ENCODE measurements at places on chromosomes 2 and 18.

- no peak for DNase-seq
Measured at GRCh38 chr18:23137788-23138216, 2.5 kb downstream of the CABLES1 start.

- DNase-seq = no peak
Measured at GRCh38 chr18:49631146-49631866, 69.4 kb downstream of the LIPG start.

- no peak for DNase-seq
Measured at GRCh38 chr2:42906111-42906556, 113.8 kb upstream of the HAAO start.

- DNase-seq = no peak
Measured at GRCh38 chr2:117492209-117492851, 322.2 kb upstream of the DDX18 start.

DNA sequence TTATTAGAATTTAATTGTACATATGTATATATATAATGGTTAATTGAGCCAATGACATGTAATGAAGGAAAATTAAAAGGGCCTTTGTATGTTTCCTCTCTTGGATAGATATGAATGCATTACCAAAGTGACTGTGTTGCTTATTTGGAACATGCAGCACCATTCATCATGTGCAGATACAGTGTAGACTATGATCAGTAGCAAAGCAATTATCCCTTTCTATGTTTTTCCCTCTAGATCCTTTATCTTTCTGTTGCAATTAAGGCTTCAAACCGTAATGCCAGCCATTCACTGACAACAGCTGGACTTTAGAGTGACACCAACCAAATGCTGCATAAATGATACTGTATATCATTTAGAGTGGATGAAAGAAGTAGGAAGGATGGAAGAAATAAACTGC is 565.2 kb downstream of the NRXN1 start:
- DNase-seq = no peak

GRCh38 chr2:237141571-237142051 is 55.9 kb downstream of the COPS8 start:
- DNase-seq = no peak

GRCh38 chr2:237725661-237726060 is 72.9 kb upstream of the RBM44 start:
- DNase-seq = no peak

DNA sequence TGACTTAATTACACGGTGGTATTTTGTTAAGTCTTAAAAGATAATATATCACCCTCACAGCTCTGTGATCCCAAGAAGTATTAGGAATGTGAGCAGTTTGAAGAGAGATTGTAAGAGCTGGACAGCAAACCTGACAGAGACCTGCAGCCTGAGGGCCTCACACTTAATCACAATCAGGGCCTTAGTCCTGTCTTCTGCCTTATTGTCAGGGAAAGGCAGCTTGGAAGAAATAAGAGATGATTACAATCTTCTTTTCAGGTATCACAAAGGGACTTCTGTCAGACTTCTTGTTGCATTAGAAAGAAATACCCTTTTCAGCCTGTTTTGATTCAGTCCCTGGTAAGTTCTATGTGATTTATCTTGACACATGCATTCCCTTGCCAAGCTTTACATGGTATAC is 1433.8 kb upstream of the SLC39A10 start:
- no peak for DNase-seq

GRCh38 chr2:80476535-80477117 is 172.1 kb upstream of the LRRTM1 start:
- DNase-seq = no peak

DNA sequence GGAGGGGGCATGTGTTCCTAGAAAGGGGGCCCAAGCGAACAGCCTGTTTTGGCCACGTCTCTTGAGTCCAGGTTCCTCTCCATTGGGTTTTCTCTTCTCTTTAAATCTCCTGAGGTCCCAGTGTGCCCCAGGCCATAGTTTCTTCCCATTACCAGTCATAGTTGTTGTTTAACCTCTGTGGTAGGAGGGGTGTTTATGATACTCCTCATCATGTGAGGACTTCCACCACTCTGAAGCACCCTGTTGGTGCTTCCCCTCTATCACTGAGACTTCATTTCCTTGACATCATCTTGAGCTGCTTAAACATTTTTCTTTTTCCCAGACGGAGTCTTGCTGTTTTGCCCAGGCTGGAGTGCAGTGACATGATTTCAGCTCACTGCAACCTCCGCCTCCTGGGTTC is 45.9 kb downstream of the WIPF1 start:
- DNase-seq = no peak

DNA sequence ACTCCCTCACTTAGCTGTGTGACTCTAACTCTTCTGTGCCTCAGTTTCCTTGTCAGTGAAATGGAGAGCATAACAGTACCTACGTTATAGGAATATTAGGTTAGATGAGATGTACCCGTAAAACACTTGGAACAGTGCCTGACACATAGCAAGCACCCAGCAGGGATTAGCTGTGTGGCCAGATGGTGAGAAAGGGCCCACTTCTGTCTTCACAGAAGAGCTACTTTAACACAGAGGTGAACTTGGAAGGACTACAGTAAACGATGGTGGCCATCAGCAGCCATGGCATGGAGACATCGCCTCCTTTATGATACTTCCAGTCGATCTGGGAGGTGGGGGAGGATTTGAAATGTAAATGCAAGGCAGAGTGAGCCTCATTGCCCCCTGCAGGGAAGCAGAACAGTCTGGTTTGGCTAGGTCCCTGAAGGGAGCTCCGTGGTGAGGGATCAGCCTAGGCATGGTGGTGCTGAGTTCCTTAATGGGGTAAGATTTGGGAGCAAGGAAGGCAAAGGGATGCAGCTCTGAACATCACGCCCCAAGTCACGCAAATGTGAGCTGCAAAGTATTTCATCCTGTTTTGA is 101.7 kb upstream of the ALPP start:
- no peak for DNase-seq

DNA sequence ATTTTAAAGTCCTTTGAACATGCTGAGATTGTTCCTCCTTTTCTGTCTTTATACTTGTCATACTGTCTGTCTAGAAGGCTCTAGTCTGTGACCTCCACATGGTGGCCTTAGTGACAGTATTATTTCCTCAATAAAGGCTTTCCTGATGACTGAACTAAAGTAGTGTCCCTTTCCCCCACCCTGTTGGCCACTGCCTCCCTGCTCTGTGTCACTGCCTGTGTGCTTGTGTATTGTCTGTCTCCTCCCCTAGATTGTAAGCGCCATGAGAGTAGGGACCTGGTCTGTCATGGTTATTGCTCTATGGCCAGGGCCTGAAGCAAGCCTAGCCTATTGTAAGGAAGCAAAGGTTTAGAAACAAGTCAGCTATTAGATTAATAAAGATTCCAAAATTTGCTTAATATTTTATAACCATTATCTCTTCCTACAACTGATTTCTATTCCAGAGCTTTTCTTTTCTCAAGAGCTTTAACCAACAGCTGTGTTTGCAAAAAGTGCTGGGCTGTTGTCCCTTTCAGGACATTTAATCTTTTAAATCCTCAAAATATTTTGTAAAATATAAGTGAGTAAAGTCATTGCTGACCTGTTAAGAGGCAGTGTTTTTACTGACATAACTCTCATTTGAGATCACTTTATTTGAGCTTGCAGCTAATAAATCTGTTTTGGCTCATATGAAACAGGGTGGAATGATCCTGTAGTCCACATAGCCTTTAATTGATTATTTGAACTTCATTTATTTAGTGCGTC is 35.5 kb downstream of the DIS3L2 start:
- DNase-seq = no peak

- no peak for DNase-seq
Measured at GRCh38 chr2:218016810-218017209, 14.0 kb upstream of the TNS1 start.

- no peak for DNase-seq
Measured at GRCh38 chr2:71647356-71647755, 194.0 kb downstream of the DYSF start.

DNA sequence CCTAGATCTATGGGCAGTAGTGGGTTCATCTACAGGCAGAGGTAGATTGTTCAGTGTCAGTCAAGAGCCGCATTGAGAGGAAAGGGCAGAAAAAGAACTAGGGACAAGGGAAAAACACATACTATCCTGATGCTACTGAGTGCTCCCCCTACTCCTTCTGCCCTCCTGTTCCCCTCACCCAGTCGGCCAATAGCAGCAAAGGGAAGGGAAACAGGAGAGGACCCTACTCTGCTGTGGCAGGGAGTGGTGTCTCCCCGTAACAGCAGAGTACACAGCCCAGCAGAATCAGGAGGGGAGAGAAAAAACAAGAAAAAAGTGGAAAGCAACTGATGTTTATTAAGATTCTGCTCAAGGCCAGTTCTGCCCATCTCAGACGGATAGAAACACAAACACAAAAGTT is 136.1 kb upstream of the CCDC150 start:
- no peak for DNase-seq

GRCh38 chr2:3712831-3713503 is 9.6 kb downstream of the DCDC2C start:
- no peak for DNase-seq

- no peak for DNase-seq
Measured at GRCh38 chr18:9433671-9434121, 41.6 kb upstream of the RALBP1 start.

GRCh38 chr18:44054514-44054913 is 626.2 kb upstream of the SETBP1 start:
- no peak for DNase-seq

DNA sequence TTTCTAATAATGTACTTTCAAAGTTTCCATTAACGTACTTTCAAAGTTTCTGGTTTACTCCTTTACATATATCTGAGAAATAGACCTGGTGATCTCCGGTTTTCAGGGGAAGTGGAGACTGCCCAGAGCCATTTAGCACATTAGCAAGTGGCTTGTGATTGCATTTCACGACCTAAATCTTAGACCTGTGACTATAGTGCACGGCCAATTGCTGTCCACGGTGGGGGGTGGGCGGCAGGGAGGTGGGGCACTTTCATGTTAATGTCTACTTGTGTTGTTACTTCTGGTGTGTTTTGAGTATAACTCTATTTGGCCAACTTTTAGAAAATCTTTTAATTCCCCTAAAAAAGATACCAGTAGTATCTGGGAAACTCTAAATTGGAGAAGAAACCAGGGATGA is 11.3 kb downstream of the GATA6 start:
- DNase-seq = no peak

DNA sequence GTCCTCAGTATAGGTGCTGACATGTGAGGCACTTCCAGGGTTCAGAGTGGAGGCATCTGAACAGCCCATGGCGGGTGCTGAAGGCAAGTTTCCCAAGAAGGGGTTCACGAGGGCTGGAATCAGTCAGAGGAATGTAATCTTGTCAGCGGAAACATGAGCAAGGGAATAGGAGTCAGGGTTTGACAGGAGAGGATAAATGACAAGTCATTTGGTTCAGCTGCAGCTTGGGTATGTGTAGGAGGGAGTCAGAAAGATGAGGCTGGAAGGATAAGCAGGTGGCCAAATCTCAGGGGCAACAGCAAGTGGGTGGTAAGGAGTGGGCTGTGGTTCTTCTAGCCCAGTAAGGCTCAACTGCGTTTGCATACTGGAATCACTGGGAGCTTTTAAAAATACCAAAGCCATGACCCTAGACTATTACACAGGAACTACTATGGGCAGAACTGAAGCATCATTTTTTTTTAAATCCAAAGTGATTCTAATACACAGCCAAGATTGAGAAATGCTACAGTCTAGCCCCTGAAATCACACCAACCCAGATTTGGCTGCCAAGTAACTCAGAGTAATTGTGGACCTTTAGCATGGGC is 41.8 kb upstream of the NAB1 start:
- DNase-seq = no peak

DNA sequence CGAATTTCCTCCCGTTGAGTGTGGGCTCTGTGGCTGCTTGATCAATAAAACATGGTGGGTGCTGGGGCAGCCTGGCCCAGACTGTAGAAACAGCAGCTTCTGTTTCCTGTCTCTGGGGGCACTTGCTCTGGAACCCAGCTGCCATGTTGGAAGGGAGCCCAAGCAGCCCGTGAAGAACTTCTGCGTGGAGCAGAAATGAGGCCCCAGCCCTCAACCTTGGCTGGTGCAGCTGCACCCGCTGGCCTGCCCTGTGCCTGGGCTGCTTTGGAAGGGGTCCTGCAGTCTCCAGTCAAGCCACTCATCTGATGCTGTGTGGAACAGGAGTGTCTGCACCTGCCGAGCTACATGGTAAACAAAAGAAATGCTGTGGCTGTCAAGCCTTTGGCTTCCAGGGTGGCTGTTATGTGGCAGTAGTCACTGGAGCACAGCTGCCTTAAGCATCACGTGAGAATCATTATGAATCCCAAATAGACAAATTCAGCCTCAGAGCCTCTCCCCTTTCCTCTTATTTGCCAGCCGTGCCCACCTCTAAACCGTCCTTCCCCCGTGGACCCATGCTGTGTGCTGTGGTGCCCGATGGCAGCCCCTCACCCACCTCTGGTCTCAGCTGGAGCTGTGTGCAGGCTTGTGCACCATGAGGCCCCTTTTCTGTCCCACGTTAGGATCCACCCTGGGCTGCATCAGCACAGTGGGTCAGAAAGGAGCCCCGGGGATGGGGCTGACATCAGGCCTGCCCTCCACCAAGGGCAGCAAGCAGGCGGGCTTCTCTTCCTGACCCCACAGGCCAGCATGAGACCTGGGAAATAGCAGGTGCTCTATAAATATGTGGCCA is 134.0 kb upstream of the HDAC4 start:
- DNase-seq = no peak

DNA sequence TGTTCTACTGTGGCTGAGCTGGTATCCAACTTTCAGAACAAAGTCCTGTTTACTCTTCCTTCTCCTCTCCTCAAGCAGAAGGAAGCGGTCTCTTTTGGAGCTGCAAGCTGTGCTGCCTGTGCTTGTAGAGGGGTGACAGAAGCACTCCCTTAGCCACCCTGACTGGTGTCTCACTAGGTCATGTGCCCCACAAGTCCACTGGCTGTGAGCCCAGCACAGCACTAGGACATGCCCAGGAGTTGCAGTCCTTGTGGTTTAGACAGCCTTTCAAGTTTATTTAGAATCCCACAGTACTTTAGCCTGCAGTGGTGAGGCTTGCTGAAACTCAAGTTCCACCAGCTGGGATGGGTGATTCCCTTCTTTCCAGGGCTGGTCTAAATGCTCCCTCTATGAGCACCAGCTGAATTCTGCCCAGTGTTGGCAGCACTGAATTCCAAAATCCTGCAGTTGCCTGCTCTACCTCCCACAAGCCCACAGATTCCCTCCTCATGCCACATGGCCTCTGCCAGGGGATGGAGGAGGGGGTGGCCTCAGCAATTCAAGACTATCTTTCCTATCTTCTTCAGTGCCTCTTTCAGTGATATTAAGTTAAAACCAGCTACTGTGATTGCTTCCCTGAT is 61.2 kb downstream of the CCDC85A start:
- DNase-seq = no peak

DNA sequence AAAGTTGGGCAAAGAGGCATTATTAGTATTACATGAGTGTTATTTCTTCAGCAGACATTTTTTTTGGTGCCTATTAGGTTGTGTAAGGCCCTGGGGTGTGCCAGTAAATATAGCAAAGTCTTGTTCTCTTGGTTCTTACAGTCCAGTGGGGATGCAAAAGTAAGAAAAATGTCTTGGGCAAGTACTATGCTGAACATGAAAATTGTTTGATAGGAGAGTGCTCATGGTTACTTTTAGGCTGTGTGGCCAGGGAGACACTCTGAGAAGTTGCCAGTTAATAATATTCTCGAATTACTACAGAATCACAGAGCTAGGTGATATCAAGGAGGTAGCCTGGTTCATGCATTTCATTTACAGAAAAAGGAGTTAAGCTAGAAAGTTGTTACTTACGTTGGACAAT is 1.9 kb downstream of the AGFG1 start:
- DNase-seq = no peak

GRCh38 chr2:212001325-212001724 is 537.3 kb downstream of the ERBB4 start:
- DNase-seq = no peak
